ENCODE measurements at places on chromosomes 1 and 21.

- H3K27ac ChIP-seq: no peak overlapping the region
- H3K4me1 ChIP-seq: peaks cover 60% of the 10 kb centered on the region
- H3K36me3 ChIP-seq: no peaks in the 10 kb centered on the region
- peaks cover 9% of the 10 kb centered on the region for H3K27me3 ChIP-seq
- no peak overlapping the region for H3K4me3 ChIP-seq
Measured at GRCh38 chr1:920521-920920, 3.2 kb upstream of the SAMD11 start.

DNA sequence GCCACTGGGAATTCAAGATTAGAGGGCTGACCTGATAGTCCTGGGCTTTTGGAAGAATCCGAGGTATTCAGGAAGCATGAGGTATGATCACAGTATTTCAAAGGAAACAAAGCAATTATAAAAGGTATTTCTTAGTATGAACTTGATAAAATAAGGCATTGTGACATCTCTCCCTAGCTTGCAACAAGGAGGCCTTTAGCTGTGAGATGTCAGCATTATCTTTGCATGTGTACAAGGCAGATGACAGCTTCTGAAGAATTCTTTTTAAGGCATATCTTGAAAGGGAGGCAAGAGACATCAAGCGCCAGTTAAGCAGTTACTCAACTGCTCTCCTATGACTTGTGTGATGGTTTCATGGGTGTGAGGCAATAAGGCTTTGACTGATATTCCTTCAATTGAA is 1123.7 kb downstream of the PLA2G4A start:
- H3K27me3 ChIP-seq: no peaks in the 10 kb centered on the region
- H3K27ac ChIP-seq: no peak overlapping the region
- H3K4me3 ChIP-seq: no peak overlapping the region
- no peaks in the 10 kb centered on the region for H3K36me3 ChIP-seq
- no peaks in the 10 kb centered on the region for H3K4me1 ChIP-seq

- no peak overlapping the region for H3K4me3 ChIP-seq
- DNase-seq: no peak
- H3K27me3 ChIP-seq: no peaks in the 10 kb centered on the region
- no peaks in the 10 kb centered on the region for H3K4me1 ChIP-seq
- H3K36me3 ChIP-seq: no peaks in the 10 kb centered on the region
Measured at GRCh38 chr1:29749024-29749945, 513.0 kb downstream of the PTPRU start.

- H3K27me3 ChIP-seq: no peaks in the 10 kb centered on the region
- H3K4me3 ChIP-seq: no peak overlapping the region
- DNase-seq: no peak
- H3K4me1 ChIP-seq: no peaks in the 10 kb centered on the region
- no peaks in the 10 kb centered on the region for H3K36me3 ChIP-seq
- no peak overlapping the region for H3K27ac ChIP-seq
Measured at GRCh38 chr1:169999331-169999741, 75.2 kb downstream of the KIFAP3 start.

DNA sequence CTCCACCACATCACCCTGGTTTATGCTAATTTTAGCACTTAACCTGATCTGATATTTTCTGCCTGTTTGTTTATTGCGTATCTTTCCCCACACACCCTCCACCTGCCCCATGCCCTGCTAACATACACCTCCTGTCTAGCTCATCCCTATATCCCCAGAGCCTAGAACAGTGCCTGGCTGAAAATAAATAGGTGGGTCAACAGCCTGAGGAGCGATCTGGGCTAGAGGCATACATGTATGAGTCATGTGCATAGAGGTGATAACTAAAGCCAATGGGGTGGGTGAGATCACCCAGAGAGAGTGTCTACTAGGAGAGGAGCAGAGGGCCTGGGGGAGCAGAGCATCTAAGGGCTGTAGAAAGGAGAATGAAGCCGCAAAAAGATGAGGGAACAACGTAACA is 2.7 kb downstream of the HTR1D start:
- no peaks in the 10 kb centered on the region for H3K36me3 ChIP-seq
- H3K4me3 ChIP-seq: no peak overlapping the region
- DNase-seq: no peak

GRCh38 chr1:165703648-165704047 is 5.3 kb upstream of the ALDH9A1 start:
- no peak for DNase-seq
- H3K27me3 ChIP-seq: no peaks in the 10 kb centered on the region
- no peaks in the 10 kb centered on the region for H3K4me1 ChIP-seq
- H3K4me3 ChIP-seq: no peak overlapping the region
- no peak overlapping the region for H3K27ac ChIP-seq

DNA sequence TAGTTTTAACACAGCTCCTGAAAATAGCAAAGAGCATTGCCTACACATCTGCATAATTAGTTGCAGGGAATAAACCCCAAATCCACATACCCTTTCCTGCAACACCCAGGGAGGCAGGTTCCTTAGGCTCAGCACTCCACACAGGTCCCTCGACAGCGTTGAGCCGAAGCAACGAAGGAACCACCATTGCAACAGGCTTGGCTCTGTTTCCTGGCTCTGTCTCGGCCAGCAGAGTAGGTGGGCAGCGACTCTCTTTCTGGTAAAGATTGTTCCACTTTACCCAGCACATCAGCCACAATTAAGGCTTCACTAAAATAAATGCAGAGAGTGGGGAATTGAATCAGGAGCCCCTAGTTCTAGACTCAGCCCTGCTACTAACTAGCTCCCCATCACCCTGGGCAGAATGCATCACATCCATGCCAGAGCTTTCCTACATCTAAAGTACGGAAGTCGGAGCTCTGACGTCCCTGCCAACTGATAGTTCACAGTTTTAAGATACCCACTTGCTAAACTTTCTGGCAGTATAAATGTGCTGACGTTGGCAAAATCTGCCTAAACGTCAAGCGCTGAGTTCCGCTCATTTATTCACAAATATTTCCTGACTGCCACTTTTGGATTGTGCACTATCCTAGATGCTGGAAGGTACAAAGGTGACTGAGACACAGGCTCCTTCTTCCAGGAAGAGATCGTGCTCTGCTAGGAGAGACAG is 79.0 kb upstream of the COA6 start:
- H3K27me3 ChIP-seq: no peaks in the 10 kb centered on the region
- H3K27ac ChIP-seq: no peak overlapping the region
- no peak for DNase-seq
- no peaks in the 10 kb centered on the region for H3K36me3 ChIP-seq
- no peaks in the 10 kb centered on the region for H3K4me1 ChIP-seq

DNA sequence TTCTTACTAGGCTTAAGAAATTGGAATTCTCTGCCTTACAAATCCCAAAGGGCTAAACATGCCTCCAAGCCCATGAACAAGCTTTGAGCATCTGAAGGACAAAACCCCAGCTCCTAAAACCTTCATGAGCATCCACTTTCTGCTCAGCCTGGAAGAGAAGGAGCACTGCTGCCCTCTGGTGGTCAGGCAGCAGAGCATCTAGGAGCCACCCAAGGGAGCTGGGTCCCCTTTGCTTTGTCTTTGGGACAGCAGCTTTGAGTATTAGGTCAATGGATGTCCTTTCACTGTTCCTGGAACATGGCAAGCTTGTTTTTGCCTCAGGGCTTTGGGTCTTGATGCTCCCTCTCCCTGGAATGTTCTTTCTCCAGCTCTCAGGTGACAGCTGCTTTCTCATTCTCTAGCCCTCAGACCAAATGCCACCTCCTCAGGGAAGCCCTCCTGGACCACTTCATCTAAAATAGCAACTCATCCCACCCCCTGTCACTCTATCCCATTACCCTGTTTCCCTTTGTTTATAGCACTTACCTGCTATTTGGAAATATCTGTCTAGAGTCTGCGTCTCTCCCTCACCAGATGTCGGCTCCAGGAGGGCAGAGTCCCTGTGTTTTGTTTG is 25.7 kb downstream of the RAB7B start:
- H3K36me3 ChIP-seq: no peaks in the 10 kb centered on the region
- no peaks in the 10 kb centered on the region for H3K27me3 ChIP-seq
- H3K4me3 ChIP-seq: no peak overlapping the region
- H3K4me1 ChIP-seq: peaks cover 11% of the 10 kb centered on the region
- peak; percentile 76 for DNase-seq

GRCh38 chr1:31318146-31318545 is 21.3 kb downstream of the ZCCHC17 start:
- no peak overlapping the region for H3K4me3 ChIP-seq
- H3K27me3 ChIP-seq: no peaks in the 10 kb centered on the region
- H3K4me1 ChIP-seq: no peaks in the 10 kb centered on the region
- peaks cover 11% of the 10 kb centered on the region for H3K36me3 ChIP-seq
- DNase-seq: no peak

DNA sequence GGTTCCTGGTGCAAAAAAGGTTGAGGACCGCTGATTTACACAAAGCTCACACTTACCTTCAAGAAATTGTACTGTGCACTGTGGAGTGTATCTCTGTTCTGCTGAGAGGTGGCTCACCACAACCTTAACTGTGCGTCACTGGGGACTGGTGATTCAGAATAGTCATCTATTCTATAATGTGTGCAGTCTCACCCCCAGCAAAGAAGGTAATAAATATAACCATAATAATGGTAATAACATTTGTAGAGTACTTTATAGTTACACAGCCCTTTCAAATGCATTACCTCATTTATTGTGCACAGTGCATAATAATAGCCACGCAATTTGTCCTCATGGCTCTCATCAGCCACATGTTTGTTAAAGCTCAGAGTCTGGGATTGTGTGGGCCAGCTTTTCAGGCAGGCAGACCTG is 59.4 kb upstream of the DUSP10 start:
- H3K4me3 ChIP-seq: no peak overlapping the region
- no peaks in the 10 kb centered on the region for H3K27me3 ChIP-seq
- peaks cover 19% of the 10 kb centered on the region for H3K4me1 ChIP-seq
- no peak overlapping the region for H3K27ac ChIP-seq

DNA sequence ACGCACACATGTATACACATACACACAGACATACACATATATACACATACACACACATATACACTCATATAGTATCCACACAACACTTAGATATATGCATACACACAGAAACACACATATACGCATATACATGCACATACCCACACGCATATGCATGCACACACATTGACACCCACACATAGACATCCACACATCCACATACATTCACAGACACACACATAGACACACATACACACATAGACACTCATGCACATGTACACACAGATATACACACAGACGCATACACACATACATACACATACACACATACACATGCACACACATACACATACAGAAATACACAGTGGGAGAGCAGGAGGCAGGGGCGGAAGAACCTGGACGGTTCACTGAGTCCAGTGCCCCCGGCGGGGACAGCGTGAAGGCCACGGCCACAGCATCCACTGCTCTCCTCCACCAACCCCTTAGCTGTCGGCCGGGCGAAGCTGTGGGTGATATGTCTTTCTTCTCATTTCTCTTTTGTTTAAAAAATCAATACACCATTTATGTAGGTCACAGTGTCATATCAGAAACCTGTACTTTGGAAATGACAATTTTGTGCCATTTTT is 2.8 kb upstream of the C1QB start:
- H3K4me1 ChIP-seq: no peaks in the 10 kb centered on the region
- no peaks in the 10 kb centered on the region for H3K27me3 ChIP-seq
- H3K36me3 ChIP-seq: no peaks in the 10 kb centered on the region
- no peak overlapping the region for H3K4me3 ChIP-seq

DNA sequence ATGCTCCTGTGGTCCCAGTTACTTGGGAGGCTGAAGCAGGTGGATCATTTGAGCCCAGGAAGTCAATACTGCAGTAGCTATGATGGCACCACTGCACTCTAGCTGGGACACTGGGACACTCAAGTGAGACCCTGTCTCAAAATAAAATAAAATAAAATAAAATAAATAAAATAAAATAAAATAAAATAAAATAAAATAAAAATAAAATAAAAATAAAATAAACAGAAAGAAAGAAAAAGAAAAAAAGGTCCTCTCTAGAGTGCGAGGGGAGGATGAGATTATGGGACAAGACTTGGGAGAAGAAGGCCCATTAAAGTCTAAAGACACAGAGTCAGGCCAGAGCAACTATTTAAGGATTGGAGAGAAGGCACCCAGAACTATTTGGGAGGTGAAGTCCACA is 172.5 kb downstream of the IER5 start:
- no peak for DNase-seq
- no peaks in the 10 kb centered on the region for H3K27me3 ChIP-seq
- H3K4me3 ChIP-seq: no peak overlapping the region
- no peak overlapping the region for H3K27ac ChIP-seq

DNA sequence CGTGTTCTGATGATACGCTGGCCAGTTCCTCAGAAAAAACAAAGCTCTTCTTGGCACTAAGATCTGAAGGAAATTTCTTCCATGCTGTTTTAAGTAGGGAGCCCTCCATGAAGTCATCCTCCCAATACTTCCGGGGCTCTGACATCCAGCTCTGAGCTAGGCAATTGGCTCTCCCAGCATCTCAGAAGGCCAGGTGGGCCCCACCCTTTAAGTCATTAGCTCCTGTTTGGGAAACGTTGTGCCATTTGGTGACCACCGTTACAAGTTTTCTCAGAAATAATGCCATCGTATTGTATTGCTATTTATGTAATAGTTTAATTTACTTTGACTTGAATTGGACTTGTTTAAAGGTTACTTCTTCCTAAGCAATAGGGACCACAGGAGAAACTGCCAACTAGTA is 130.3 kb upstream of the EDN2 start:
- no peak overlapping the region for H3K4me3 ChIP-seq
- H3K27me3 ChIP-seq: no peaks in the 10 kb centered on the region
- H3K4me1 ChIP-seq: peaks cover 13% of the 10 kb centered on the region

- peaks cover 36% of the 10 kb centered on the region for H3K4me1 ChIP-seq
- no peak overlapping the region for H3K4me3 ChIP-seq
- H3K27me3 ChIP-seq: no peaks in the 10 kb centered on the region
- no peaks in the 10 kb centered on the region for H3K36me3 ChIP-seq
- peak overlapping the region; percentile 85 for H3K27ac ChIP-seq
- no peak for DNase-seq
Measured at GRCh38 chr1:223133306-223133823, 9.7 kb downstream of the TLR5 start.

DNA sequence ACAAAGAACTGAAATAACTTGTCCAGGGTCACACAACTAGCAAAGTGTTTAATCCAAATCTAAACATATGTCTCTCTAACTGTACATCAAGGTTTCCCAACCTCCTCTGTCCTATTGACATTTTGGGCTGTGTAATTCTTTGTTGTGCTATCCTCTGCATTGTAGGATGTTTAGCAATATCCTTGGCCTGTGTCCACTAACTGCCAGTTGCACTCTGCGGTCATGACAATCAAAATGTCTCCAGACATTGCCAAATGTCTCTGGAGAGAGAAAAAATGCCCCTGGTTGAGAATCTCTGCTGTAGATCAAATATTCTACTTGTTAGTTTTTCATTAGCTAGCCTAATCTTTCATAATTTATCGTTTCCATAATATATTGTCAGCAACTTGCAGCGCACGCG is 353.4 kb upstream of the NEGR1 start:
- no peak overlapping the region for H3K4me3 ChIP-seq
- no peak for DNase-seq
- H3K36me3 ChIP-seq: no peaks in the 10 kb centered on the region
- H3K27ac ChIP-seq: no peak overlapping the region
- peaks cover 3% of the 10 kb centered on the region for H3K4me1 ChIP-seq

GRCh38 chr1:57976216-57976615 is 552.4 kb upstream of the DAB1 start:
- no peak overlapping the region for H3K27ac ChIP-seq
- no peak overlapping the region for H3K4me3 ChIP-seq
- DNase-seq: no peak
- no peaks in the 10 kb centered on the region for H3K4me1 ChIP-seq

GRCh38 chr1:29222686-29223085 is 8.0 kb downstream of the MECR start:
- DNase-seq: no peak
- no peak overlapping the region for H3K4me3 ChIP-seq
- no peaks in the 10 kb centered on the region for H3K27me3 ChIP-seq
- H3K36me3 ChIP-seq: no peaks in the 10 kb centered on the region
- H3K4me1 ChIP-seq: no peaks in the 10 kb centered on the region

- no peak overlapping the region for H3K4me3 ChIP-seq
- H3K27me3 ChIP-seq: no peaks in the 10 kb centered on the region
- DNase-seq: no peak
- no peaks in the 10 kb centered on the region for H3K36me3 ChIP-seq
- H3K27ac ChIP-seq: no peak overlapping the region
Measured at GRCh38 chr1:83104558-83104957, 894.4 kb downstream of the TTLL7 start.

Measured in body of pancreas (tissue), 4 donors.